ENCODE measurements at places on chromosomes 3 and 15.

DNA sequence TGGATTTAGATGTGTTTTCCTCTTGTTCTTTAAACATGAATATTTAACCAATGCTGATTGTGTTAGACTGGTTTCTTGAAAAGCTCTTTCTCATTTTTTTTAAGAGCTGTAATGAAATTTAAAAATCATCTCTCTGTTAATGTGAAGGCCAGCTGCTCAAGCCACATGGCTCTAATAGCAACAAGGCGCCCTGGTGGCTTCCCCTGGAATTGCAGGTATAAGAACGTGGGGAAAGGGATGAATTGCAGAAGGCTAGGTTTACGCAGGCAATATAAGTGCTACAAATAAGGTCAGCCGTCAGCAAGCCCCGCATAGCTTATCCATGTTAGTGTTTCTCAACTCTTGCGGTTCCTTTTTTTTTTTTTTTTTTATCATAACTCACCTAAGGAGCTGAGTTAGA, 108.5 kb downstream of the SAMMSON start:
- no peak for DNase-seq

DNA sequence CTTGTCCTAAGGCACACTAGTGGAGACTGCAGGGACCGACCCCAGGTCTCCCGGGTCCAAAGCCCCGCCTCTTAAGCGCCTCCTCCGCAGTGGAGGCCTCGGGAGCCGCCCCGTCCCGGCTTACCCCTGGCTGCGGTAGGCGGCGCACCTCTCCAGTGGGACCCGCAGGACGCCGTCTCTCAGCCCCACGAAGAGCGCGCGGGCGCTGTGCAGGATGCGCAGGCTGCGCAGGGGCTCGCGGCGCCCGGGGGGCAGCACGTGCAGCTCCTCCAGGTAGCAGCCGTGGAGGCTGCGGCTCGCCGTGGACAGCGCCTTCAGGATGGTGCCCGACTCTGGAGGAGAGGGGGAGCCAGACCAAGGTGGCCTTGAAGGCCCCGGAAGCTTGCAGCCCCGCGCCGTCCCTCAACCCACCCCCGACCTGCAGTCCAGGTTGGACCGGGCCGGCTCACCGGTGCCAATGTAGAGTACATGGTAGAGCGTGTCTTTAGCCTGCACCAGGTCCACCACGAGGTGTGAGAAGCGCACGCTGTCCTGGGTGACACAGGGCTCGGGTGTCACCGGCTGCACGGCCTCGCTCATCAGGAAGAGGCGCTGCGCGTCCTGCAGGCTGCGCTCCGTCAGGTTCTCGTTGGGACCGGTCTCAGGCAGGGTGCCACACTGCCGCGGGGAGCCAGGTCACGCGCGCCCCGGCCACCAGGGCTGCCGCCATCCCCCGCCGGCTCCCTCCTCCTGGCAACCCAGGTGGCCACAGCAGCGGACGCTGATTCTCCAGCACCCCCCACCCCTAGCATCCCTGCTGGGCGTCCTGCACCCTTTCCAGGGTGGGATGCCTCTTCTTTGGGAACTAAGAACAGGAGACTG, 105.5 kb downstream of the SEMA5B start:
- DNase-seq: no peak

- no peak for DNase-seq
These were observed 17.9 kb upstream of the CRABP1 start for GRCh38 chr15:78322243-78322642.

DNA sequence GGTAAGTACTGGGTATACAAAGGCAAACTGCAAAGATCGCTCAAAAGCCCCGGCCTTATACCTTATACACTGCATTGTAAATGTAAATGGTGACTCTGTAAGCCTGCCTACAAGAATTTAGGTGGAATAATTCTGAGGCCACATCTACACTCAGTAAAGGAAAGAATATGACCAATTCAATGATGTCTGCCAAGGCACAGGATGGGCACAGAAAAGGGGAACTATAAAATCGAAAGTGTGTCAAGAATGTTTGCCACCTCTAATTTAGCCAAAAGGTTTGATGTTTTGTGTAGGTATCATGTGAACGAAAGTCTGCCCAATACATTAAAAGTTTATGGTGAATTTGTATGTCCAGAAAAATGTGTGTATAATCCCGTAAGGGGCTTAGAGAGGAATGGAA, 96.1 kb downstream of the FOXP1 start:
- no peak for DNase-seq

DNA sequence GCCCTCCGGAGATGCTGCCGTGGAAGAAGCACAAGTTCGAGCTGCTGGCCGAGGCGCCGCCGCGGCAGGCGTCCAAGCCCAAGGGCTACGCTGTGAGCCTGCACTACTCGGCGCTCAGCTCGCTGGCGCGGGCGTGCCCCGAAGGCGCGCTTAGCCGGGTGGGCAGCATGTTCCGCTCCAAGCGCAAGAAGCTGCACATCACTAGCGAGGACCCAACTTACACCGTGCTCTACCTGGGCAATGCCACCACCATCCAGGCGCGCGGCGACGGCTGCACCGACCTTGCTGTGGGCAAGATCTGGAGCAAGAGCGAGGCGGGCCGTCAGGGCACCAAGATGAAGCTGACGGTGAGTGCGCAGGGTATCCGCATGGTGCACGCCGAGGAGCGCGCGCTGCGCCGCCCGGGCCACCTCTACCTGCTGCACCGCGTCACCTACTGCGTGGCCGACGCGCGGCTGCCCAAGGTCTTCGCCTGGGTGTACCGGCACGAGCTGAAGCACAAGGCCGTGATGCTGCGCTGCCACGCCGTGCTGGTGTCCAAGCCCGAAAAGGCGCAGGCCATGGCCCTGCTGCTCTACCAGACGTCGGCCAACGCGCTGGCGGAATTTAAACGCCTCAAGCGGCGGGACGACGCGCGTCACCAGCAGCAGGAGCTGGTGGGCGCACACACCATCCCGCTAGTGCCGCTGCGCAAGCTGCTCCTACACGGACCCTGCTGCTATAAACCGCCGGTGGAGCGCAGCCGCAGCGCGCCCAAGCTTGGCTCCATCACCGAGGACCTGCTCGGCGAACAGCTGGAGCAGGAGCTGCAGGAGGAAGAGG, 1.3 kb downstream of the FAM43A start:
- DNase-seq: no peak

- DNase-seq: no peak
These were observed 1.9 kb upstream of the SPPL2A start for GRCh38 chr15:50767332-50767861.

DNA sequence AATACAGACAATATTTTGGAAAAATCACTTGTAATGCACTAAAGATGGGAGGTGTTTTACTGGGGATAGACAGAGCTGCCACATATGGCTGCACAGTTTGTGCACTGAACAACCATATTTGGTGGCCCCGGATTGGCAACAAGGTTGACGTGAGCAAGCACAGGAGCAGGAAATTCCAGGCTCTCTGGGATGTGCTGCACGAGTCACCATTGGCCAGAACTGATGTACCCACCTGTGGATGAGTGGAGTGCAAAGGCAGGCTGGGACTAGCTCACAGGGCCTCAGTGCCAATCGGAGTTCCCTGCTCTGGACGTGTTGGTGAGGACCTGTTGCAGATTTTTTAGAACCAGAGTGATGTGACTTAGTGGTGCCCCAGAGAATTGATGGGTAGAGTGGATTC, 42.0 kb upstream of the SCAANT1 start:
- DNase-seq: no peak

- DNase-seq: no peak
These were observed 31.9 kb upstream of the THSD4 start for GRCh38 chr15:71083349-71083748.

DNA sequence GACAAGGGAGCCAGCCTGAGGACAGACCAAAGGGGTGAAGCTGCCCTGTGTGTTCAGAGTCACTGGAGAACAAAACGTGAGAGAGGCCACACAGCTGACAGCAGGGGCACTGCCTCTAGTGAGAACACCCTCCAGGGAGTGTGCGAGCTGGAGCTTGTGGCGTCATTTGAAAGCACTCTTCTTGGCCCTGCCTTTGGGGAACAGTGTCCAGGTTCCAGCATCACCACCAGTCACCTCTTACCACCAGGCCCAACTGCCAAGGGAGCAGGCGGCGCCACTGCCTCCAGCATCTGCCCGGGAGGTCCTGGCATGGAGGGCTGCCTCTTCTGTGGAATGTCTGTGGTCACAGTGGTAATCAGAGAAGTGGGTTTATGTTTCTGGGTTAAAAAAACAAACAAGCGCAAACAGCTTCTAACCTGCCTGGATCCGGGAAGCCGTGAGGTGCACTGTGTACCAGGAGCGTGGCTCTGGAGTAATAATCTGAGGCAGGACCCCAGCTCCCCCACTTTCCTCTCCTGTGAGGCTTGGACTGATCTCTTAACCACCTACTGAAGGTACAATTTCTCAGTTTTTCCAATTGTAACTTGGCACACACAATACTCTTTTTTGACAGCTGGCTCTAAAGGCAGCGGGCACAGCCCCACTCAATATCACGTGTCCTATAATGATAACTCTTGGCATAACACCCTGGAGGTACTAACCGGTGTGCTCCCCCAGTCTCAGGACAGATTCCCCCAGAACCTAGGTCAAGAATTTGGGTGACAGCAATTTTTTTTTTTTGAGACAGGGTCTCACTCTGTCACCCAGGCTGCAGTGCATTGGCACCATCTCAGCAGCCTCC, 32.2 kb upstream of the CDCP1 start:
- DNase-seq: no peak

DNA sequence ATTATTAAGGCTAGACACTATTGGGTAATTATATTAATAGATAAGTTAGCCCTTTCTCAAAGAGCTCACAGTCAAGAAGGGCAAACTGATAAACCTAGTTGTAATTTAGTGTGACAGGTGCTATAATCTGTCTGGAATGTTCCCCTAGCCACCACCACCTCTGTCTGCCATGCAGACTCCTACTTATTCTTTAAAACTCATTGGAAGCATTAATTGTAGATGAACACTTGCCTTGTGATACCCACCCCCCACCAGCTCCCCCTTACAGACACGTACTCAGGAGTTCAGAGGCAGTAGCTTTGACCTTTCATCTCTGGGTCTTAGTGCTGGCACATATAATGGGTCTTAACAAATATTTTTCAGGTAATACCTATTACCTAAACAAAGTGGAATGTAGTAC, 195.9 kb downstream of the TP63 start:
- no peak for DNase-seq

DNA sequence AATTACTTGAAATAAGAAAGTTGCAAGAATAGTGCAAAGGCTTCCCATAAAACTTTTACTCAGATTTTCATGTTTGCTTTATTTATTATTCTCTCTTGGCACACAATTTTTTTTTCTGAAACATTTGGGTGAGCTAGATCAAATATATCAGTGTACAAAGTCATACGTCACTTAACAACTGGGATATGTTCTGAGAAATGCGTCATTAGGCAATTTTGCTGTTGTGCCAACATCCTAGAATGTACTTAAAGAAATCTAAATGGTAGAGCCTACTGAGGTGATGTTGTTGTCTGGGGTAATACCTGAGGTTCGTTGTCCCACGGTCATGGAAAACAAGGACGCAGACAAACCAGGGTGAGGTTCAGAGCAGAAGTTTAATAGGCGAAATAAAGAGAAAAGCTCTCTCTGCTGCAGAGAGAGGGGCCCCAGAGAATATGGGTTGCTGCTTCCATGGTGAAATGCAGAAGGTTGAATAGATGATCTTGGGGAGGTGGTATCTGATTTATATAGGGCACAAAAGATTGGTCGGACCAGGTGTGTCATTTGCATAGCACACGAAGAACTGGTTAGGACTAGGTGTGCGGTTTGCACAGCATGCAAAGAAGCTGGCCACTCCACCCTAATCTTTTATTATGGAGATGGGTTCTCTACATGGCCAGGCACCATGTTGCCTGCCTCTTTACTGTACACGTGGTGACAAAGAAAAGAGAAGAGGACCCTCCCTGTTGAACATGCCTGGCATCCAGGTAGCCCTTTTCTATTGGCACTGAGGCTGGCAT, 8.8 kb upstream of the GRAMD1C start:
- no peak for DNase-seq

DNA sequence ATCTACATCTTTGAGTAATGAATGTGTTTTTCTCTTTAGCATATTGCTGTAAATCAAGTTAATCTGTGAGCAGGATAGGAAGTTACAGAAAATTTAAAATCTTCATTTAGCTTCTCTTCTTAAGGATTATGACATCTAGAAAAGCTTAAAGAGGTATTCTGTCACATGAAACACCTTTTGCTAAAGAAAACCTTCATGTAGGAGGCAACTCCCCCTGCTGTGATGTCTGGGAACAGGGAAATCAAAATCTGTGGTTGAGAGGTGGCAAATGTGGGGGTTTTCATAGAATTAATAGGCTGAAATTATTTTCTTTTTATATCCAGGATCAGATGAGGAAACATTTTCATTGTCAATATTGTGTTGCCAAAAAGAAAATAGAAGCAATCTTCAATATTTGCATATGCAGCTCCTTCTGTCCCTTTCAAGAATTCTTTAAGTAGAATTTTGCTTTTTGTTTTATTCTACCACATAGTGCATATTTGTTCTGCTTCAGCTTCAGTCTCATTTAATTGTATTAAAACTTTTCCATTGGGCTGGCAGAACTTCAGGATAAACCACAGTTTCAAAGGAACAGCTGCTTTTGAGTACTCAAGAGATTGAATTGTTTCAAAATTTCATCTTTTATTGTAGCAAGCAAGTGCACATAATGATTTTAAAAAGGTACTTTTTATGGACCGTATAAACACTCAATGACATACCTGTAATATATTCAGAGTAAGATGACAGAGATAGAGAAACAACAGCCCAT, 128.4 kb downstream of the RAP2B start:
- DNase-seq: no peak

DNA sequence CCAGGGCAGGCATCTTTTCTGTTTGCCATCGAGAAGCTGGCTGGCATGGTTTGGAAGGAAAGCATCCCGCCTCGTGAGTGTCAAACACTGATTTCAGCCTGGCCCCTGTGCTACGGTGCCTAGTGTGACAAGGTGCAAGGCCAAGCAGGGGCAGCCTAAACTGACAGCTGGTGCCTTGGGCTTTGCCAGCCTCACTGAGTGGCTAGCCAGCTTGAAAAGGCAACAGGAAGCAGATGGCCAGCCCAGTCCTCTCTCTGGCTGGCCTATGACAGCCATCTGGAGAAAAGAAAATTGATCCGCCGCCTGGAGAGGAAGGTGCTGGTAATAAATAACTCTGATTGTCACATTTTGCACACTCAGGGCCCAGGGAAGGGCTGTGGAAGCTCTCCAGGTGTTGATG, 52.2 kb downstream of the C3orf85 start:
- no peak for DNase-seq

GRCh38 chr15:58348095-58348812, 83.5 kb upstream of the LIPC start:
- no peak for DNase-seq

DNA sequence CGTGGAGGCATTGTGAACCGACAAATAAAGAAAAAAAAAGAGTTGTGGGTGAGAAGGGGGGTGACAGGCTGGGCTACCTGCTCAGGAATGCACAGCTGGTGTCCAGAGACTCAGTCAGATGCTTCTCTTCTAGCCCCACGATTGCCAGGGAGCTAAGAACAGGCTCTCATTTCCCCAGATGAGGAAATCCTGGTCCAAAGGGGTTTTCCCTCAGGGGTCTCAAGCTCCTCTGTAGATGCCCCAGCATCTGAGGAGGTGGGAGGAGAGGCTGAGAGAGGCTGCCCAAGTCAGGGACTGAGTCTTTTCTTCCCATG, 35.5 kb downstream of the BNC1 start:
- DNase-seq: no peak

All from GM18507 (cell line).